ENCODE measurements at places on chromosomes 6 and 20.

DNA sequence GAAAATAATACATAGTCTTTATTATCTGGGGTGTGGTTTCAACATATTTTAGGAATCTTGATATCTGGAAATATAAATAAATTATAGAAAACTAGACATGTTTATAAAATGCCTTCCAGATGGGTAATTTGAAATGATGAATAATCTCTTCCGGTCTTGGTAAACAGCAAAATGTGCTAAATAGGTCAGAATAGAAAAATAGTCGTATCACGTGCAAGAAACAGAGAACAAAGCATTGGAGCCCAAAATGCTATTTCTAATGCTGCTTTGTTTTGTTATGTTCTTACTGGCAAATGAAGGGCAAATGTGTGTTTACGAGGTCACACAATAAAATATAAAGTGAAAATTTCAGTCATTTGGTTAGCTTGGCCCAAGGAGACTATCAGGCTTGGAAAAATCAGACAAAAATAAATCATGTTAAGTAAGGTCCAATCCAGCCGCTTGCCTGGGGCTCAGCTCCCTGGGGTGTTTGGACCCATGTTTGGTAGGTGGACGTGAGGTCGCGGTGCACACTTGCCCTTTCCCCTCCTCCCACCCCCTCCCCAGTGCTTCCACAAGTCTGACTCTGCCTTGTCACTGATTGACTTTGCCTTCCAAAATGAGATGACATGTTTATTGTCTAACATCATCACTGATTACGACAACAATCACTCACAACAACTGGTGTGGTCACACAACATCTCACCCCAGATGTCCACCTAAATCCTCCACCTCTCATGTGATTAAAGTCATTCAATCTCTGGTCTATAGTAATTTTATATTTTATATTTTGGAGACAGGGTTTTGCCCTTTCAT is 56.0 kb downstream of the RIN2 start:
- no peak for DNase-seq

GRCh38 chr6:37482606-37483251 is 17.0 kb downstream of the CCDC167 start:
- DNase-seq: no peak

DNA sequence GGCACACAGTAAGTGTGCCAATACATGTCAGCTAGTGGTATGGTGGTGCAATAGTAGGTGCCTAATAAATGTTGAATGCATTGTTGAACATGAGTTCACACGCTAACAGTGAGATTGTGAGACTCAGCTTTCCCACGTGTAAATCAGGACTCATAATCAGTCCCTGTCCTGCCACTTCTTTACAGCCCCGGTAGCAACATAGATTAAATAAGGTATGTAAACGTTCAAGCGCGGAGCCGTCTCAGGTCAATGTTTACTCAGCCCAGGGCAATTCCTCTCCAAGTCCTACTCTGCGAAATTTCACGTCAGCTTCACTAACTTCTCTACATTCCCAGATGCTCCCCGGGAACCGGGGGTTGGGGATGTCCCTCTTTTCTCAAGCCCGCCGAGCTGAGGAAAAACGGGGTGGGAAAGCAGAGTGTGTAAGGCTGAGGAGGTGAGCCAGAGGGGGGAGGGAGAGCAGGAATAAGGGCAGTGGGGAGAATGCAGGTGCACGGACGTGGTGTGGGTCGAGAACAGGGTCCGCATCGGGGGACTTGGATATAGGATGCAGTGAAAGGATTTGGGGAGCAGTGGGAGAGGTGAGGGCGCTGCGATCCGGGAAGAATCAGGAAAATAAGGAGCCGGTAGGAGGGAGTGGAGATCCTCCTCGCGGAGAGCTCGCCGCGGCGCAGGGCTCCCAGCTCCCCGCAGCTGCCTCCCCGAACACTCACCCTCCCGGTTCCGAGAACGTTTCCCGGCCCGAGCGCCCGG is 544 bp upstream of the TP53INP2 start:
- no peak for DNase-seq

DNA sequence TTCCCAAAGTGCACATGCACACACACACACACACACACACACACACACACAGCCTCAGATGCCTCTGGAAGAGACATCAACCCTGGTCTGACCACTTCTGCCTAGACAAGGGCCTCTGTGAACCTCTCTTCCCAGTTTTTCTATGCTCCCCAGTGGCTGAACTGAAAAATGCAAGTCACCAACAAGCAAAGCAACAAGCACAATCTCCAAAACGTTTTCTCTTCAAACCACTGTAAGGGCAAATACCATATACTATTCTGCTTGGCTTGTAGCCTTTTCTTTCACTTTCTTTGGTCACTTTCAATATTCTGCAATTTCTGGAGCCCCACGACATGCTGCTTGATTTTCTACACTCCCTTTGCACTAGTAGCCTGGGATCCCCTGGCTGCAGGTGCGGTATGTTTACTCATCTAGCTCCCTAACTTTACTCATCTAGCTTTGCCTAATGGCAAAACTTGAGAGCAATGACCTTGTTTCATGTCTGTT is 121.4 kb upstream of the DST start:
- DNase-seq: no peak

DNA sequence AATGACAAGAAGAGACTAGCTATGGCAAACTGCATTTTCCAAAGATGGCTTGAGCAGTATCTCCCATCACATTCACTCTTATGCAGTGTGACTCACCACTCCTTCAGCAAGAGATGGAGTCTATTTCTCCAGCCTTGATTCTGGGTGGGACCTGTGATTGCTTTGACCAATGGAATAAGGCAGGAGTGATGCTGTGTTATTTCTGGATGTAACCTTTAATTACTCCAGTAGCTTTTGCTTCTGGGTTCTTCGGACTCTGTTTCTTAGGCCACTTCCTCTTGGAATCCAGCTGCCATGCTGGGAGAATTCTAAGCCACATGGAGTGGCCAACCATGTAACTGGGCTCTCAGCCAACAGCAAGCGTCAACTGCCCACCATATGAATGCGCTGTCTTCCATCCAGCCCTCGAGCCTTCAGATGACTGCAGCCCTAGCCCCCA is 50.7 kb downstream of the TGM2 start:
- DNase-seq: no peak

DNA sequence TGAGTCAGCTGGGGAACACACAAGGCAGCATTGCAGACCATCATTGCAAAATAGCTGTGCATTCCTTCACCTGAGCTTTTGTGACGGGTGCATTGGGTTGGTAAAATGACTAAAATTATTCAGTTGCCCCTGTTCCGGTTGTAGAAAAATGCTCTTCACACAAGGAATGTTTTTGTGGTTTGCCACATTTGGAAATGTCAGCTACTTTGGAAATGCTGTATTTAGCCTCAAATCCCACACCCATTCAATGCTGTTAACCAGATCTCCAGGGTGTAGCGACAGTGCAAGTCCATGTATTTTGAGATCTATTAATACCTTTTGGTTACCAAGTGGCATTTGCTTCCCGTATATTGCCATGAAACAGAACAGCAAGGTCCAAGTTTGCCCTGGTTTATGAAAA is 201.2 kb downstream of the FOXA2 start:
- DNase-seq: no peak

DNA sequence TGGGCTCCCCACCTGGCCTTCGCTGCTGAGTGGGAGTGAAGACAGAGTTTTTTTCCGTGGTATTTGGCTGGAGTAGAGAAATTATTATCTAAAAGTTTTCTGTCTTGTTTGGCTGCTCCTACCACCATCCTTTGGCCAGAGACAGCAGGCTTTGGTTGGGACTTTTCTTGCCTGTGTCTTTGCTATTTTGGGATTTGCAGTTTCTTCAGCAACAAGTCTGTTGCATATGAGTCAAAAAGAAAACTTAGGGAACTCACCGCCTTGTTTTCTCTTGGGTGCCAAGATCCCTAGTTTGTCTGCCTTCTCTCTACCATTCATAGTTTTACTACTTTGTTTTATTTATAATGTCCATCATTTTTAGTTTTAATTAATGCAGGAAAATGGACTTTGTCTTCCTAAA is 683.8 kb downstream of the DOK5 start:
- no peak for DNase-seq

DNA sequence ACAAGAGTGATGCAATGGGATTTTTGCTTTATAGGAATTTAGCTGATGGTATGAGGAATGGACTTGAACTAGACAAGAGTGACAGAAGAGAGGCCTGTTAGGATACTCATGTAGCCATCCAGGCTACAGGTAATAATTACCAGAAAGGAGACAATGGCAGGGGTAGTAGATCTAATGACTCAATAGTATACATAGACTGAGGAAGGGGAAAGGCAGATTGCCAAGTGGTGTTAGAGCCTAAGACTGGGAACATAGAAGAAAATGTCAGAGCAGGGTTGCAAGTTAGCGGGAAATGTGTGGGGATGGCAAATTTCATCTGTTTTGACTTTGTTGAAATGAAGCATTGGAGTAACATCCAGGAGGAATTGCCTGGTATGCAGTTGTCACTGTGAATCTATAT is 295.6 kb downstream of the UTRN start:
- DNase-seq: no peak

DNA sequence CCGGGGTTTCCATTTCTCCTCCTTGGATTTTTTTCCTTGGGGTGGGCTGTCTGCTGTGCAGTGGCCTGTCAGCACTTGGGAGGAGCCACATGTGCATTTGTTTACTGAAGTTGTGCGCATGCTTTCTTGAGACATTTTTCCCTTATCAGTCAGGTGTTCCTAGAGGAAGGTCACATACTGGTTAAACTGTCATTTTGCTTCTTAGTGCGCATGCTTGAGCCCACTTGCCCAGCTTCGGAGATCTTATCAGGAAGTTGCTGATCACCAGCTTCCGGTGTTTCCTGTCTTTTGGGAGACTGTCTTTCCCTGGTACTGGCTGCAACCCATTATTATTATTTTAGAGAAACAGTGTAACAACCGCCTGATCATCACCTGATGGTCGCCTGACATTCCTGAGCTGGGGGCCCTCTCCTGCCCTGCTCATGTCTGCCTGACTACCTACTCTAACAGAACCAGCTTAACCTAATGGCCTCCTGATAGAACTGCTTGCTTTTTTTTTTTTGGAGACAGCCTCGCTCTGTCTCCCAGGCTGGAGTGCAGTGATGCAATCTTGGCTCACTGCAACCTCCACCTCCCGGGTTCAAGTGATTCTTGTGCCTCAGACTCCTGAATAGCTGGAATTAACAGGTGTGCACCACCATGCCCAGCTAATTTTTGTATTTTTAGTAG is 378 bp upstream of the ERVFRD-1 start:
- DNase-seq: no peak

GRCh38 chr6:20811109-20811761 is 277.0 kb downstream of the CDKAL1 start:
- DNase-seq: no peak

- DNase-seq: no peak
Observed at GRCh38 chr6:31794294-31794865, 1.2 kb downstream of the VARS1 start.

- DNase-seq: no peak
Observed at GRCh38 chr6:167306401-167306998, 15.4 kb downstream of the UNC93A start.
